NCI-H187 (cell line): ENCODE measurements at places on chromosomes 12 and 14.

DNA sequence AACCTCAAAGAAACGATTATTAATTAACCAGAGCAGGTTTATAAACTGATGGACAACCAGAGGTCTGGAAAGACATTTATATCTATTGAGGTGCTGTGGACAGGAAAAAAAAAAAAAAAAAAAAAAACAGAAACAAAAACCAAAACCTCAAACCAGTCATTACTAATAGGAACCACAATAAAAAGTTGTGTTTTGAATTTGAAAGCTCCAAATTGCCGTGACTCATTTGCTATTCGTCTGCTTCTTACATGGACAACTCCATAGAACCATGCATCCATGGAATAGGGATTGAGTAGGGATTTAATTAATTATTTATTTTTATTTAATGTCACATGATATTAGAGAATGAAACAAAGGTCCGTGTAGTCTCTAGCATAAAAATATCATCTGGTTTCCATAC lies 134.1 kb upstream of the SSTR1 start:
- DNase-seq = no peak

- no peak for DNase-seq
Observed at GRCh38 chr12:40312982-40313576, 88.3 kb downstream of the LRRK2 start.

DNA sequence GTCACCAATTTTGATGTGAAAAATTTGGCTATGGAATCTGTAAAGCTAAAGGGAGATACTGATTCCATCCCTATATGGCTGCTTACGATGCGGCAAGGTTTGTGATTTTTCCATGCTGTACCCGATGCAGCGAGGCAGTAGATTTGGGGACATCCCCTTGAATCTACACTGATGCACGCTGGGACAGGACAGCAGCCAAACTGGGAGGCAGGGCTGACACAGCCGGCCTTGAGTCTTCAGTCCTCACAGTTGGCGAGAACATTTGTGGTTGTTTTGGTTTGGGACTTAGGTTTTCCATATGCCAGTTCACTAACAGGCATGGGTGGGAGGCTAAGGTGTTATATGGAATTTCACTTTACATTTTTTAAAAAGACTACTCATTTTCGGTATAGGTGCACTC lies 3.8 kb downstream of the GALNT16 start:
- DNase-seq = no peak

GRCh38 chr12:69090722-69091121 lies 148.6 kb upstream of the CPSF6 start:
- DNase-seq = no peak

DNA sequence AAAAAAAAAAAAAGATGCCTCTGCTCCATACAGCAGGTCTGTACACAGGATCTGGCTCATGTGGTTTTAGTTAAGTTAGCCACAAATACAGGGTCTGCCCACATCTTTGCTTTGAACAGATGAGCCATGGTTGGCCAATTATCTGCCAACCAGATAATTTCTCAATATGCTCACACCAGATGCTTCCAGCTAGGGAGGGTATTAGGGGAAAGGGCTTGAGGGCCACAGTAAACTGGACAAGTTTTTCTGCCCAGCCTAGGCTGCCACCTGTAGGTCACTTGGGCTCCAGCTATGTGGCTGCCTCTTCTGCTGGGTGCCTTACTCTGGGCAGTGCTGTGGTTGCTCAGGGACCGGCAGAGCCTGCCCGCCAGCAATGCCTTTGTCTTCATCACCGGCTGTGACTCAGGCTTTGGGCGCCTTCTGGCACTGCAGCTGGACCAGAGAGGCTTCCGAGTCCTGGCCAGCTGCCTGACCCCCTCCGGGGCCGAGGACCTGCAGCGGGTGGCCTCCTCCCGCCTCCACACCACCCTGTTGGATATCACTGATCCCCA lies 776 bp downstream of the RDH5 start:
- DNase-seq = no peak
